Suppressor macrophage (primary cell): ENCODE measurements at places on chromosomes 2 and 18.

DNA sequence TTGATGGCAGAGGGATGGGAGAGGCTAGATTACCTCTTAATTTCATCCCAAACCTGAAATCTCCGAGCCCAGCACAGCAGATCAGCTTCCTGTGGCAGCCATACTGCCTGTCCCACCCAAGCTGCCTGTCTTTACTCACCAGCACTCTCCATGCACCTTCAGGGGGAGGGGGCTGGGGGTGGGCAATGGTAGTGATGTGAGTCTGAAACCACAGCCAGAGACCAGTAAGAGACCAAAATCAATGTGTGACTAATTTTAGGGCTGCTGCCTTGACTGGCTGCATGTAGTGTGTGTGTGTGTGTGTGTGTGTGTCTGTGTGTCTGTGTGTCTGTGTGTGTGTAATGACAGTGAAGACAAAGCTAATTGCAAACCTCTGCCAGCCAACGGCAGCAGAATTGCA, 11.7 kb upstream of the TEX261 start:
- DNase-seq = no peak

DNA sequence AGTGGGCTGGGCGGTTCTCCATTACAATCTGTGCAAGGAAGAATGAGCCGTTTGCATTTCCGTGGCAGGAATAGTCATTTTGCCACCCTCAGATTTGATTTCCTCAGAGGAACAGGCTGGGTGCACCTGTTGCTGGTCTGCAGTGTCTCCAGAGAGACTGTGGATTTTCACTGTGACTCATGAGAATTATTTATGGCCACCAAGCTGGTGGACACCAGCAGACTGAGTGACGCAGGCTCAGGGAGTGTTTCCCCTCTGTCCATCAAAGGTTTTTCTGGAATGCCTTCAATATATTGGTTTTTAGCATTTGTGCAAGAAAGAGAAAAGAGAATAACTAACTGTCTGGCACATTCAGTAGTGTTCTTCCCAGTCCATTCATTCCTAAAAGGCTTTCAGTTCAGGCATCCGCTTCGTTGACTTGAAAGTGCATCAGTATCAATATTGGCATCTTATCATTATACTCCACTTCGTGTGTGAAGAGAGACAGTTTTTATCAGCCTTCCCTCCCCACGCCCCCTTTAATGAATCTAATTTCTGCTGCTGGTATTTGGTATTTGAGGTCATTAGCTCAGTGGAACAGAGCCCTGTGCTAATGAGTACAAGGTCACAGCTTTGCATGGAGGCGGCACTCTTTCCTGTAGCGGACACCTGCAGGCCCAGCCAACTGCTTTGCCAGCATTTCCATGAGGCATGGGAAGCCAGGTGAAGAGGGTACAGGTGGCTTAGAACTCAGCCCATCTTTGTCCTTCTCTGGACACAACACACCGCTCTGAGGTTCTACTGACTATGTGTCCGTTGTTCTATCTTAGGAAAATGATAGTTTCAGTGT, 39.9 kb downstream of the PRKCE start:
- no peak for DNase-seq

GRCh38 chr2:174771136-174771535, 6.9 kb upstream of the CHRNA1 start:
- DNase-seq = no peak

DNA sequence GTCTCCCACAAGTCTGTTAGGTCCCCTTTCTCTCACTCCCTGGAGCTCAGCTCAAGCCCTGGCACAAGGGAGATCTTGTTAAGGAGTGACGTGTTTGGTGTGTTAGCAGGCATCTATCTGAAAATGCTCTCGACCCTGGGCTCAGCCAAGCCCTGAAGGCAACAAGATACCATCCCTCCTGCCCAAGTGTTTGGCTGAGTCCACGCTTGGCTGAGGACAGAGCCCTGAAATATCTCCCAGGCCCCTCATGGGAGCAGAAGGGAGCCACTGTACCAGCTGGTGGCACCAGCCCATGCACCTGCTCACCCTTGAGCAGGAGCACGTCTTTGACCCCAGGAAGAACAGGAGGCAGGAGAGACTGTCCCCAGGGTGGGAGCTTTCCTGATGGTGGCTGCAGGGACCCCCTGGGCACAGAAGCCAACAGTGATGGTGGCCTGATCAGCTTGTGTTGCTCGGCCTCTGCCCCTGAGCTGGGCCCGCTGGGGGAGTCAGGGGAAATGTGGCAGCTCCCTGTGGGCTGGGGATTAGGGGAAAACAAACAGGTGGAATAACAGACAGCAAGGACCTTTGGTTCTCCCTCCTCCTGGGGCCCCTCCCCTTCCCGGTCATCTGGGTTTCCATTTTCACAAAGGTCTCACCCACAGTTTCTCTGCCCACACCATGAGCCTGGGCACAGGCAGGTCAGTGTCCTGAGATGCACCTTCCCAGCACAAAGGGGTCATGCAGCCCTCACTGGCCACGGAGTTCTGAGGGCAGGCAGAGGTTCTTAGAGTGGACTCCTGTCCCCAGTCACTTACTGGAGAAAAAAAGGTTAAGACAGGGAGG, 91.6 kb downstream of the RHOB start:
- no peak for DNase-seq

DNA sequence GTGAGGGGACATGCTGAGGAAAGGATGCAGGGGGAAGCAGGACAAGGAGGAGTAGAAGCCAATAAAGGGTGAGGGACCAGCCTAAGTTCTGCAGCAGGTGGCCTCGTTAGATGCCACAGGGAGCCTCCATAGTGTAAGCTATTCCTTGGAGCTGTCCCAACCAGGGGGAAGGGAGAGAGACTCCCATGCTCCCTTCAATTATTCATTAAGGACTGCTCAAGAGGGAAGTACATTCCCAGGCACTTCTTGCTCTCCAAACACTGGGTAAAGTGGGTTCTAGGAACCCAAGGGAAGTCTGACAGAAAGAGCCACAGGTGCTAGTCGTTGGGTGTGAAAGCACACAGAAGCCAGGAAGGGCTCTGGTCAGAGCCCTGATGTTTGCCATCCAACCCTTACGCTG, 193.7 kb downstream of the SLC39A10 start:
- DNase-seq = no peak

DNA sequence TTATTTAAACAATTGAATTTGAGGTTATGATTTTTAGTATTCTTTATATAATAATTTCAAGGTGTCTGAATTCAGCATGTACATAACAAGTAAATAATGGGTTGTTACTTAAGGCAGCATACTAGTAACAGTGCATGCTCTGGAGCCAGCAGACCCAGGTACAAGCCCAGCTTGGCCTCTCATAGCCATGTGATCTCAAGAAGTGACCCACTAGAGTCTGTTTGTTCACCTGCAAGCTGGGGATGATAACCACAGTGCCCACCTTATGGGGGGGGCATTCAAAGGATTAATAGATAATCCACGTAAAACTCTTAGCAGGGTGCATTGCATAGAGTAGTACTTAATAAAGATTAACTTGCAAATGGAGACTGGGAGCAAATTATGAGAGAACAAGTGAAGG, 163.6 kb downstream of the TRABD2A start:
- DNase-seq = no peak

DNA sequence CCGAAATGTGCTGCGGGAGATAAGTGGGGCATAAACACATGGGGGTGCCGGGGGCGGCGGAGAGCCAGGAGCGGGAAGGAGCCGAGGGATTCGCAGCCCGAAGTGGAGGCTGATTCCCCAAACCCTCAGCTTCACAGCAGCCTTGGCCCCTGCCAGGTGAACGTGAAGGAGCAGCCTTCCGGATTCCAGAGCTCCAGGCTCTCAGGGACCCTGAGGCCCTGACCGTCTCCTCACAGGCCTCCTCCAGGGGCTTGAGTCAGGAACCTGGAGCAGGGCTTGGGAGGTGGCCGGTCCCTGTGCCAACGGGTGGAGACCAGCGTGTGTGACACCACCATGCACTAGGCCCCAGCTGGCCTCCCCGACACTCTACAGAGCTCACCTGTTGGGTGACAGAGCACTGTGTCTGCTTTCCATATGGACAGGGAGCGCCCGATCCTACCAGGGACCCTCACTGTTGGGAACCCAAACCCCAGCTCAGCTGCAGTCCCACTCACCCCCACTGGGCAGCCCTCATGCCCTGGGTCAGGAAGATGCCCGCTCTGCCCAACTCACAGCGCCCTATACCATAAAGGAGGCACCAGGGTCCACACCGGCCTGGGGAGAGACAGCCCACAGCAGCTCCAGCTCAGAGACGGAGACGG, 117.6 kb upstream of the OTOS start:
- DNase-seq = no peak

- peak; percentile 87 for DNase-seq
Measured at GRCh38 chr2:173075781-173076580, at the start of gene MAP3K20. MAP3K20 (plus strand) TSS chr2:173075846; CDS start chr2:173091032, 15,186 bp downstream.

GRCh38 chr2:11967946-11968465, 221.6 kb downstream of the LPIN1 start:
- DNase-seq = no peak

DNA sequence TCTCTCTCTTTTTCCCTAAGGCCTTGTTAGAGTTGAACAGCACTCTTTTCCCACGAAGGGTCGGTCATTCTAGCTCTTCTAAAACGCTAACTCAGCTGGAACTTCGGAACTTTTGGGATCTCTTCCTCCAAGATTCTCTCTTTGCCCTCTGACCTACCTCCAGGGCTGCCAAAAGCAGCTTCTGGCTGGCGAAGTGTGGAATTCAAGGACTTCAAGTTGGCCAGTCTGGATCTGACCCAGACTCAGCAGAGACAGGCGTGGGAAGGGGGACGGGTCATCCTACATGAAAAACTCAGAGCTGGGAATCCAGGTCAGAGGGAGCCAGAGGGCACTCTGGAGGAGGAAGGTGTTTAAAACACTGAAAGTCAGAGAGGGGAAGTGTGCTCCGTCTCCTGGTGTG, 305.5 kb upstream of the HDAC4 start:
- DNase-seq = no peak

DNA sequence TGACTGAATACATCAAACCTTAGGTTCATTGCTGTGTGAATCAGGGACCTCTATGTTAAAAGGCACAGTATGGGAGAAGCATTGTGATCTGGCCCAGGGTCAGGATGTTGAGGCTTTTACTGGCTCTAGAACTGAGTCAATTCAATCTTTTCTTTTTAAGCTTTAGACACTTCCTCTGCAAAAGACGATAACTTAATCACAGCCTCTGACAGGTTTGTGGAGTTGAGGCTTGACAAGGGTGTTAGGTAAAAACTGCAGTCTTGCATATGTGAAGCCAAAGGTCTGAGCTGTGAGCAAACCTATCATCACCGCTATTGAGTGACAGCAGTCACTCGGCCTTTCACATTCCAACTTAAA, 17.3 kb upstream of the ARHGAP25 start:
- no peak for DNase-seq

- no peak for DNase-seq
Measured at GRCh38 chr2:20663196-20664070, 3.5 kb upstream of the GDF7 start.

- no peak for DNase-seq
Measured at GRCh38 chr18:37524498-37525261, 40.9 kb downstream of the CELF4 start.

DNA sequence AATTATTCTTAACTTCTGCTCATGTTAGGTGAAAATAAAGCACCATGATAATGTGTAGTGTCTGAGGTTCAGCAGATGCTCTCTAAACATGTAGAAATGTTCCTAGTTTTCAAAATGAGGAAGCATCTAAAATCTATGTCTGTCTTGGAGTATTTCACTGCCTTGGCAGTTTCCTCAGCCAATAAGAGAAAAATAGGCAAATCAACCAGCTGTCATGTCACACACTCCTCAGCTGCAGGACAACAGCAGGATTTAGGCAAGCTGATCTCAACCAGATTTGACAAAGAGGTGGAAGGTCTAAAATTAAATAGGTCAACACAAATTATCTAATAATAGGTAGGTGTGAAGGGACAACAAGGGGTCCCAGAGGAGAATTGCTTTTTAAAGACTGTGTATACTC, 164.1 kb upstream of the BOD1L2 start:
- peak; percentile 52 for DNase-seq

DNA sequence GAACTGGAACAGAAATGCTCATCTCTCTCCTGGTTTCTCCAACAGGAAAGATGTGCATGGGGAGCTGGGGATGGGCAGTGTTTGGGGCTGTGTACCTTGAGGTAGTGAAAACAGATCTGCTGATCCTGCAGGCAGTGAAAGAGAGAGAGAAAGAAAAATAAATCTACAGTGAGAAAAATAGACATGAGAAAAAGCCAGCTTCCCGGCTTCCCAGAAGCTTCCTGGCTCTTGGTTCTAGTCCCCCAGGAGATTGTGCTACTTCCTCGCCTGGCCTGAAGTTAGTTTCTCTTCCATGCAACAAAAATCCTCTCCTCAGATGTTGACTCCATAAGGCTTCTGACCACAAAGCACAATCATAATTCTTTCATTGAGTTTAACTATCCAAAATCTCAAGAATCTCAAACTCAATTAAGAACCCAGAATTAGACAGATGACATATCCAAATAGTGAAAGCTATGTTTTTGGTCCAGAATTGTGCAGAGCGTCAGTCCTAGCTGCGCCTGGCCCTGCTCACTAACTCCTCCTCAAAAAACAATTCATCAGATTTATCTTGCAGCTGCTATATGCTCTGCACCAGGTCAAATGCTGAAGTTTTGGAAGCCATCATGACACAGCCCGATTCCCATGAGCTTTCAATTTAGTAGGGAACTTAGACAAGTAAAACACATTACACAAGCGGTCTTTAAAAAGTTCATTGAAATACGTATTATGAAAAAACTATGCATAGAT, 20.1 kb upstream of the NAB1 start:
- DNase-seq = no peak

DNA sequence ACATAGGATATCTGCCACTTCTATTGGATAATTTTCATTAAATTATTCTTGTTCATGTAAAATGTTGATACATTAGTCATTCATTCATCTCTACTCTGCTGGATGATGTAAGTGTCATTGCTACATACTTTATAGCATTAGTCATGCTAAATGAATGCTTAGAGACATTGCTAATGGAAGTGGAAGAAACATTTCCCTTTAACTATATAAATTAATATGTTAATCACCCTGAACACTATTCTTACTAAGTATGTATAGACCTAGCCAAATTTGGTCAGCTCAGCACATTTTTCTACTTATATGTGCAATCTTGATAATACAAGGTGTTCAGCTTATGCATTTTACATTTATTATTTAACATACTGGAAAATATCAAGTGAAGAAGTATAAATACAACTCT, 160.2 kb downstream of the DPP4 start:
- DNase-seq = peak; percentile 14

- no peak for DNase-seq
Measured at GRCh38 chr2:188050726-188051125, 240.9 kb upstream of the GULP1 start.

DNA sequence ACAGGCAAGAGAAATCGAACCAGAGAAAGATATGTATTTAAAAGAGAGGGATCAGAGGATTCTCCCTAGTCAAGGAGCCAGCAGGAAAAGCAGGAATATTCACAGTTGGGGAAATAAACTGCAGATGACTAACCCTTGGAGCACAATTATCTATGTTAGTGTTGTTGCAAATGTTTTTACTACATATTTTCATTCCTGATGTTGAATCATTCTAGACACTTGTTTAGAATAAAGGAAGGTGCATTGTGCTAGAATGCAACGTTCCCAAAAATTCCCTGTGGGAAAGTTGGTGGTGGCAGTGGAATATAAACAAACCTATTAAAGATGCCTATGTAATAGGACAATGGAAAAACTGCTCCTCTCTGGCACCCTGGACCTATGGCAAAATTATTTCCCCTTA, 63.3 kb downstream of the DTNA start:
- no peak for DNase-seq
